ENCODE measurements at places on chromosomes 11 and 22.

DNA sequence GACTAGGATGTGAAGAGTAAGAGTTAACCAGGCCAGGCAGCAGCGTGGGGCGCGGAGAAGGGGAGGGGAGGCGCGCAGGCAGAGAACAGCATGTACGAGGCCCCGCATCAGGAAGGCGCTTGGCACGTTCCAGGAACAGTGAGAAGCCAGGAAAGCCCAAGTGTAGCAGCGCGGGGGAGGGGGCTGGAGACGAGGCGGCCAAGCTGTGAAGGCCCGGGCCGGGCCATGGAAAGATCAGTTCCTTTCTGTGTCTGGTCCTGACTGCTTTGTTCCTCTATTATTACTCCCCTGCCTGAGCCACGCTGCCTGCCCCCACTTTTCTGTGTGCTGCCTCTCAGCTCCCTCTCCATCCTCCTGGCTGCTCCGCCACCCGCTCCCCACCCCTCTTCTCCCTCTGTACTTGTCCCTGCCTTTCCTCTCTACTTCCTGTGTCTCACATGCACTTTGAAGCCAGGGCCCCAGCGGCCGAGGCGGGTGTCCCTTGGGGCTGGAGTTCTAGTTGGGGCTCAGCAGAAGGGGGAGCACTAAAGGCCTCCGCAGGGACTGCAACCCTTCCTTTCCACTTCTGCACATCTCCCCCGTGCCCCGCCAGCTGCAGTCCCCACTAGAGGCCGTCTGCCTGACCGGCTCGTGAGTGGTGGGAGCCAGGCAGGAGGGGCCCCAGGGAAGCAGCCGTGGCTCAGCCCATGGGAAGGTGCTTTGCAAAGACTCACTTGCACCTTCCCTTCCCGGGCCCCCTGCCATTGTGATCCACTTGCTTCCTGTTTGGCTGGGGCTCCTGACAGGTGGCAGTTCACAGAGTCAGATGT lies 63.7 kb downstream of the PRDM11 start:
- DNase-seq = peak; percentile 79

DNA sequence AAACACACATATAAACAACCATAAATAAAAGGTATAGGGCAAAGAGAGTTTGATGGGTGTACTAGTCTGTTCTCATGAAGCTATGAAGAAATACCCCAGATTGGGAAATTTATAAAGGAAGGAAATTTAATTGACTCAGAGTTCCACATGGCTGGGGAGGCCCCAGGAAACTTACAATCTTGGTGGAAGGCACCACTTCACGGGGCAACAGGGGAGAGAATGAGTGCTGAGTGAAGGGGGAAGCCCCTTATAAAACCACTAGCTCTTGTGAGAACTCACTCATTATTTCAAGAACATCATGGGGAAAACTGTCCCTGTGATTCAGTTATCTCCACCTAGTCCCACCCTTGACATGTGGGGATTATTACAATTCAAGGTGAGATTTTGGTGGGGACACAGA lies 385.9 kb upstream of the ANO5 start:
- DNase-seq = no peak

GRCh38 chr22:24420072-24420976 lies 7.1 kb upstream of the ADORA2A start:
- no peak for DNase-seq

- DNase-seq = no peak
These were observed 409.8 kb downstream of the LARGE1 start for GRCh38 chr22:33510429-33510904.

GRCh38 chr11:33630936-33631748 lies 69.5 kb downstream of the C11orf91 start:
- DNase-seq = no peak

DNA sequence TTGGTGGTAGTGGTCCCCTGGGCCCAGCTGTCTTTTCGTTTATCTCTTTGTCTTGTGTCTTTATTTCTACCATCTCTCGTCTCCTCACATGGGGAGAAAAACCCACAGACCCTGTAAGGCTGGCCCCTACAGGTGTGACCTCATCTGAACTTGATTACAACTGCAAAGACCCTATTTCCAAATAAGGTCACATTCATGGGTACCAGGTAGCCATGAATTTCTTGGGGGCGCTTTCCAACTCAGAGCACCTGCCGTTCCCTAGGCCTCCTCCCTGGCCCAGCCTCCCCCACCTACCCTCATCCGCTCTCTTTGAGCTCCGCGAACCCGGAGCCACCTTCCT lies 14.0 kb upstream of the RRP7A start:
- DNase-seq = no peak

DNA sequence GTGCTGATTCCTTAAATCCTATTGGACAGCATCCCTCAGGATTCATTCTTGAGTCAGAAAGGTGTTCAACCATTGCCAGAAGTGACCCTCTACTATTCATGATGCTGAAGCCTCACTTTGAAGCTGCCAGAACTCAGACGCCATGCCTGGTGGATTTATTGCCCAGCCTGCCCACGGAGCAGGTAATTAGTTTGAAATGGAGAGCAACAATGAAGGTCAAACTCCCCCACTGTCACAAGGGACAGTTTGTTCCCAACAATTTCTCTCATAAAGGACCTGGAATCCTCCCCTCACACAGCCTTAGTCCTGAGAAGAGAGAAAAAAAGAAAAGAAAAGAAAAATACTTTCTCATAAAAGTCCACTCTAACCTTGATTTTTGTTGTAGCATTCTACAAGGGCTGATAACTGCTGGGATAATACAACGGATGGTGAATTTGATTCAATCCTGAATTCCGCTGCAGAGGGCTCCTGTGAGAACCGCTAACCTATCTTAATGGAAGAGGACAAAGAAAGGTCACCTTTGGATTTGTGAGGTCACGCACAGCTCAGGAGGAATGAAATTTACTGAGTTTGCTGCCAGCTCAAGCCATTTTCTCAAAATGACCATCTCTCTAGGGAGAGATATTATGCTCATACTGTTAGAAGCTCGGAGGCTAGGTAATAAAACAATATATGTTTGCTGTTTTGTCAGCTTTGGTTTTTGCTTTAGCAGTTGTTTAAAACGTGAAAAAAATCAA lies 161.6 kb upstream of the SYN3 start:
- DNase-seq = no peak

GRCh38 chr11:75155570-75156422 lies 4.9 kb downstream of the SLCO2B1 start:
- DNase-seq = no peak

DNA sequence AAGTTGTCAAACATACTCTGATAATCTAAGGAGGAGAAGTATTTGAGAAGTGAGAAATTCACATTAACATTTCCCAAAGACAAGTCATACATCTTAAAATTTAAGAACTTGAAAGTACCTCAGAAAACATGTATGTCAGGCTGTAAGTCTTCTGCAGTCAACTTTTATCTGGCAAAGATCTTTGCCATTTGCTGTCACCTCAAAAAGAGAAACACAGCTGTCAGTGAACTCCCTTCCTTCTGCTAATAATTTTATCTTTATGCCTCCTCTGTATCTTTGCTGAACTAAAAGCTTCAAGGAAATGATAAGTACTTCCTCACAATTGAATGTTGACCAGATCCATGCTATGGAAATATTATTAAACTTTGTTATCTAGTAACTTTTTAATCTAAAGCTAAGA lies 18.7 kb downstream of the TTC17 start:
- DNase-seq = no peak

DNA sequence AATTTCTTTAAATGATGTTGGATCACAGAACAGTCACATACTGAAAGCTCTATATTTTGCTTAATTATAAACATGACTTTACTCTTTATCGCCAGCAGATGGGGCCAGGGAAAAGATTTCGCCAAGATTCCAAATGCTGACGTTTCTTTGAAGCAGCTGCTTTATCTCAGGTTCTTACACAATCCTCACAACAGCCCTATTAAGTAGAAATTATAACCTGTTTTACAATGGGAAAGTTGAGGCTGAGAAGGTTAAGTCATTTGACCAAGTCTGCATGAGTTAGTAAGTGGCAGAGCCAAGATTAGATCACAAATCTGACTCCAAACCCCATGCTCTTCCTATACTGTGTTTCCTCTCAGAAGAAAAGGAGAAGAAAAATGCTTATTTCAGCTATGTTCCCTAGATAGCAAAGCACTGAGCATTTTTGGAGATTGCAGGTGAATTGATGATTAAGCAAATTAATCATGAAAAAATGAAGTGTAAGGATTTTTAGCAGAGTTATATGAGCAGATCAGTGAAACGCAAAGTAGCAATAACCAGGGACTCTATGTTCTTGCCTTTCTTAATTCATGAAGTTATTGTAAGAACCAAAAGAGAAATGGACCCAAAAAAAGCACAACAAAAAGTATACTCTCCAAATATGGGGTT lies 79.0 kb downstream of the AASDHPPT start:
- DNase-seq = peak; percentile 61

- DNase-seq = no peak
These were observed 4.8 kb upstream of the TBX1 start for GRCh38 chr22:19755722-19756287.

- DNase-seq = peak; percentile 37
These were observed 3.4 kb downstream of the ABCC8 start for GRCh38 chr11:17473071-17473744.

GRCh38 chr11:85884581-85885021 lies 29.4 kb downstream of the CCDC83 start:
- DNase-seq = no peak

- peak; percentile 55 for DNase-seq
These were observed 1.3 kb upstream of the HDAC10 start for GRCh38 chr22:50252082-50253045.

DNA sequence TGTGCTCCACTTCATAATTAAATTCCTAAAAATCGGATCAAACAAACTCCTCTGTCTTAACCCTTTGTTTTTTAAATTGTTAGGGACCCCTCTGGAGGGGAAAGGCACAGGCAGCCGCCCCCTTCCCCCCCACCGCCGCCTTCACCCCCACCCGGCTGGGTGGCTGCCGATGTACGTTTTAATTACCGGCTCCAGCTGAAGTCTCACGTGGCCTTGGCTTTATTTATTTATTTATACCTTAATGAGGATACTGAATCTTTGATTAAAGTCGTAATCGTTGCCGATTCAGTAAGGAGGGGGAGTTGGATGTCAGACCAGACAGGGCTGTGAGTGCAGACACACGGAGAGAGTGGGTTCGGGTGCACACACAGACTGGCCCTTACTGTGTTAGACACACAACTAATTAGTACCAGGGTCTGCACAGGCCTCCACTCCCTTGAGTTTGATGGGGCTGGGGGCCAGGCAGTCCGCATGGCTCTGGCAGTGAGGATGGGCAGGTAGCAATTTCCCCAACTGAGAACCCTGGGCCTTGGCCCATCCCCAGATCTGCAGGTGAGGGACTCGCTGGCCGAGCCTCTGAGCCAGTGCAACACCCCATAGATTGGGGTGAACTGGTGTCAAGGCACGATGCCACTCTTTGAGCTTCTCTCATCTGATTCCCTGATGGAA lies 51.3 kb upstream of the NNMT start:
- no peak for DNase-seq

DNA sequence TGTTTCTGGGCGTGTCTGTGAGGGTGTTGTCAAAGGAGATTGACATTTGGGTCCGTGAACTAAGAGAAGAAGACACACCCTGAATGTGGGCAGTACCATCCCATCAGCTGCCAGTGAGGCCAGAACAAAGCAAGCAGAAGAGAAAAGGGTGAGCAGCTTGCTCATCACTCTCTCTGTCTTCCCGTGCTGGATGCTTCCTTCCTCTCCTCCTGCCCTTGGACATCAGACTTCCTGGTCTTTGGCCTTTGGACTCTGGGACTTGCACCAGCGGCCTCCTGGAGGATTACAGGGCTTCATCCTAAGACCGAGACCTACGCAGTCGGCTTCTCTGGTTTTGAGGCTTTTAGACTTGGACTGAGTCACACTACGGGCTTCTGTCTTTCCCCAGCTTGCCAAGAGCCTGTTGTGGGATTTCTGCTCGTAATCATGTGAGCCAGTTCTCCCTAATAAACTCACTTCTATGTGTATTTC lies 18.8 kb downstream of the APOL2 start:
- DNase-seq = peak; percentile 77

- peak; percentile 86 for DNase-seq
These were observed 118.2 kb downstream of the DSCAML1 start for GRCh38 chr11:117678658-117679406.

- DNase-seq = no peak
These were observed 306.6 kb upstream of the TENM4 start for GRCh38 chr11:79747406-79747805.

- no peak for DNase-seq
These were observed 31.2 kb upstream of the P2RY2 start for GRCh38 chr11:73186886-73187285.

DNA sequence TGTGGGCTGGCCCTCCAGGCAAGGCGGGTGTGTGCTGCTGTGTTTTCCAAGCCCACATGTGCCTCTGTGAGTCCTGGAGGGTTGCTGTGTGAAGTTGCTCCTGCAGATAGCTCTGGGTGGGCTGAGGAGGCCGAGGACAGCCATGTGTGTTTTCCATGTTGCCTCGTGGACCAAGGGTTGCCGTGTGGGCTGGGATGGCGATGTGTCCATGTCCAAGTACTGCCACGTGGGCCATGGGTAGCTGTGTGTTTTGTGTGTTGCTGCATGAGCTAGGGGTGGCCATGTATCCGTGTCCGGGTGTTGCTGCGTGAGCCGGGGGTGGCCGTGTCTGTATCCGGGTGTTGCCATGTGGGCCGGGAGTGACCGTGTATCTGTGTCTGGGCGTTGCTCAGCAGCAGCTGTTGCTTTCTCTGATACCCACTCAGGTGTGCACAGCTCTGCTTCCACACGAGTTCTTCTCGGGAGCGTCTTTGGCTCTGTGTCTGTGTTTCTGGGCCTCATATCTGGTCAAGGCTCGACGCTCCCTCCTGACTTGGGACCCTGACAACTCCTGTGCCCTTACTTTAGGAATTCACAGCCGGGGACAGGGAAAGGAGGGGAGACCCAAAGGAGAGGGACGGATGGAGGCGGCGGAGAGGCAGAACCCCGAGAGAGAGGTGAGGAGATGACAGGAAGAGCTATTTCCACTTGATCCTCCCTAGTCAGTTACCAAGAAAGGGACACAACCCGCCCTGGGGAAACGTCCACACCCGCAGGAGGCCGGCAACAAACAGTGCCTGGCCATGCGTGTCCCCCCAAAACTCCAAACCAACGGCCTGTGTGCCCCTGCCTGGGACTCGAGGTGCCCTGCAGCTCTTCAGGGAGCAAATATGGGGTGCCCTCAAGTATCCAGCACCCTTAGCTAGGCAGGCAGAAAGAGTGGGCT lies 83.1 kb downstream of the PHF21B start:
- no peak for DNase-seq

DNA sequence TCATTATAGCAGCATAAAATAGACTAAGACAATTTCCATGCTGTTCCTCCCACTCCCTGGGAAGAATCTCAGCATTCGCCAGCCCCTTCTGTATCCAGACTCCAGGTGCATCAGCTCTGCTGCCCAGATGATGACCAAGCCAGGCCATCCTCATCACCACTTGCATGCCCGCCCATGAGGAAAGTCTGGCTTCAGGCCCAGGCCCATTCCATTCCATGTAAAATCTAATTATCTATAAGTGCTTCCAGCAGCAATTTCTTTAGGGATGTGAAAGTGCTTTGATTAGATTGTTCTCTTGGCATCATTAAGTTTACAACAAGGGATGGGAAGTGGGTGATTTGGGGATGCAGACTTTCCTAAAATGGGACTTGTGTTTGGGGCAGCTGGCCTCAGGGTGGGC lies 100.3 kb downstream of the INSC start:
- DNase-seq = no peak

GRCh38 chr22:49425356-49425755 lies 402.3 kb downstream of the BRD1 start:
- DNase-seq = no peak

- DNase-seq = no peak
These were observed 815 bp downstream of the EHD1 start for GRCh38 chr11:64877390-64878222.
